ENCODE measurements at places on chromosomes 2 and 18. TPM values are rescaled to one million over a fixed set of nuclear protein-coding genes. Genes with fewer than 3 reads are reported as not detected.

DNA sequence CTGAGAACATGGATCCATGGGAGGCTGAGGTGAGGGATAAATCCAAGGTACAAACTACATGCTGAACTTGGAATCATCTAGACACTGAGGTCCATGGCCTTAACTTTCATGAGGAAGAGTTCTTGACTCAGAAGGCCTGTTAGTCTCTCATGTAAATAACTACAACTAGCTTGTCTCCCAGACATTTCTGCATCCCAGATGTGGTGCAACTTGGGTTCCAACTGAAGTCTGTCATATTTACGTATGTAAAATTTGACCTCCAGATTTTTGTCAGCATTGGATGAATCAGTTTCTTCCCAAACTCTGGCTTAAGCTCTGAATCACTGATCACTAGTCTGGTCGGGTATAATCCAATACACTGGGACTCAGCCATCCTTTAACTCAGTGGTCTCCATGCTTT is 306.9 kb downstream of the PDE11A start:
- no peak for DNase-seq

Gene ZNF396
- total RNA-seq: 1.2 TPM

Gene CCT7
- 82.3 TPM for total RNA-seq

GRCh38 chr18:76384861-76385680 is 110.0 kb downstream of the ZNF516 start:
- peak; percentile 5 for DNase-seq

GRCh38 chr2:1563084-1563857 is 150.0 kb downstream of the TPO start:
- no peak for DNase-seq

- DNase-seq: no peak
Measured at GRCh38 chr2:201901786-201902185, 95.4 kb downstream of the CDK15 start.

Gene UPP2
- not detected for total RNA-seq
